NCI-H82 (cell line): ENCODE measurements at places on chromosomes 16 and 17.

DNA sequence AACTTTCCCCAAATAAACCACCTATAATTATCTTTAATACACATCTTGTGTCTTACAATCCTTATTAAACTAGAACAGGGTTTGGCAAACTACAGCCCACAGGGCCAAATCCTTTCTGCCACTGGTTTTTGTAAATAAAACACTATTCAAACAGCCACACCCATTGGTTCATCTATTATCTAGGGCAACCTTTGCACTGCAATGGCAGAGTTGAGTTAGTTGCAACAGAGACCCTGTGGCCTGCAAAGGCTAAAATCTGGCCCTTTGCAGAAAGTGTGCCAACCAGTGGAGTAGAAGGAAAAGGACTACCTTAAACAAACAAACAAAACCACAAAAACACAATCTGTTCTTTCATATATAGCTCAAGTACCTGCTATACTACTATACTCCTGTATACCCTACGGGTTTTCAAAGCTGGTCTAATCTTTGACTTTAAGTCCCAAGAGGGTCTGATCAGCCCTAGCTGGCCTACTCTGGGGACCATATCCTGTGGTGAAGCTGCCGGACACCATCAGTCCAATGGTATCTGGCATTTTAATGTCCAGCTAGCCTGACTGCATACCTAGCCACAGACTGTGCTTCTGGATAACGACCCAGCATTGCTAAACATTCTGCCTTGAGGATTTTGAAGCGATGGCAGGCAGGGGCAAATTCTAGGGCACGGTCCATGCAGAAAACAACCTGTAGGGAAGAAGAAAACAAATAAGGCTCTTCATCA is 23.3 kb downstream of the CNP start:
- DNase-seq: no peak

GRCh38 chr17:7281953-7282751 is 634 bp downstream of the SLC2A4 start:
- peak; percentile 63 for DNase-seq

- DNase-seq: peak; percentile 58
Measured at GRCh38 chr16:57503366-57503765, 17.1 kb upstream of the DOK4 start.

- DNase-seq: no peak
Measured at GRCh38 chr17:48483471-48484131, 47.2 kb downstream of the HOXB1 start.

DNA sequence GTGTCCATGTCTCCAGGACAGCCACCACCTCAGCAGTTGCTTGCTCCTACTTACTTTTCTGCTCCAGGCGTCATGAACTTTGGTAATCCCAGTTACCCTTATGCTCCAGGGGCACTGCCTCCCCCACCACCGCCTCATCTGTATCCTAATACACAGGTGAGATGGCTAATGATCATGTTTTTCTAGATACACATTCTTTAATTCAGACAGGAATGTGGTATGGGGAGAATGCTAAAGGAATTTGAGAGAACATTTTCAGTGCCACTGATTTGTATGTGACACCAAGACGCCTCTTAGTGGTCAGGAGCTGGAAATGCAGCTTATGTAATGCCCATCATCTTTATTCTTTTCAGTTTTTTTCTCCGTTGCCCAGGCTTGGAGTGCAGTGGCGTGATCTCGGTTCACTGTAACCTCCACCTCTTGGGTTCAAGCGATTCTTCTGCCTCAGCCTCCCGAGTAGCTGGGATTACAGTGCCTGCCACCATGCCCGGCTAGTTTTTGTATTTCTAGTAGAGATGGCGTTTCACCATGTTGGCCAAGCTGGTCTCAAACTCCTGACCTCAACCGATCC is 8.9 kb upstream of the RAPGEFL1 start:
- DNase-seq: peak; percentile 72

- DNase-seq: no peak
Measured at GRCh38 chr16:10765772-10766171, 22.1 kb downstream of the NUBP1 start.

GRCh38 chr17:61289408-61290385 is 109.9 kb upstream of the TBX2 start:
- DNase-seq: peak; percentile 83

DNA sequence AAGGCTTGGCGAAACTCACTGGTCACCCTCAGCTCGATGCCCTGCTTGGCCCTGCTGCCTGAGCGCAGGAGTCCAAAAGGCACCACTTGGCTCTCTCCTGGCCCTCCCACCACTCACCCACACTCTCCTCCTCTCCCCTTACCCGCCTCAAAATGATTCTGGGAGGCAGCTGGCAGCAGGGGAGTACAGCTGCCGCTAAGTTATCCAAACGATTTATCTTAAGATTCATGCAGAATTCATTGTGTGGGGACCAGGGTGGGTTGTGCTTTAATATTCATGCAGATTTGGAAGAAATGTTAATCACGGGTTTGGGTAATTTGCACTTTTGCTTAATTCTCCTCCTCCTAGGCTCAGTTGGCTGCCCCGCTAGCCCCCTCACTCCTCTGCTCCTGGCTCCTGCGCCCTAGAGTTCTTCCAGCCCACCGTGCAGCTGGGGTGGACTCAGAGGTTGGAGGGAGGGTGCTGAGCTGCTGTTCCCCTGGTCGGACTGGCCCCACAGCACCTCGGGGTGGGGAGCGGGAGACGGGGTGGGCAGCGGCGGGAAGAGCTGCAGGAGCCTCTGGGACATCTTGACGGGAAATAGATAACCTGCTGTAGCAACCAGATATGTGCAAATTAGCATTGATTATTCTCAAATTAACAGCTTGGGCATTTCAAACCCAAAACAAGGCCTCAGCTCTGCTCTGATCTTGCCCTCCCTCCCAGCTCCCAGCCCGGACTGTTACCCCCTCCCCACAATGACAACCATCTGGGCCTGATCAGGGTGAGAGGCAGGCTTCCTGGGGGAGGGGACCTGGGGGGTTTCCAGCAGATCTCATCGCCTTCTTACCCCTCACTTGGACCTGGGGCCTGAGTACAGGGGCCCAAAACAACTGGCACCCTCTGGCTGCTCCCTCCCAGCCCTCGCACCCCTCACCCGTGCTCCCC is 122.6 kb upstream of the RPL38 start:
- DNase-seq: peak; percentile 56

- no peak for DNase-seq
Measured at GRCh38 chr17:60825351-60825750, 147.7 kb downstream of the BCAS3 start.

DNA sequence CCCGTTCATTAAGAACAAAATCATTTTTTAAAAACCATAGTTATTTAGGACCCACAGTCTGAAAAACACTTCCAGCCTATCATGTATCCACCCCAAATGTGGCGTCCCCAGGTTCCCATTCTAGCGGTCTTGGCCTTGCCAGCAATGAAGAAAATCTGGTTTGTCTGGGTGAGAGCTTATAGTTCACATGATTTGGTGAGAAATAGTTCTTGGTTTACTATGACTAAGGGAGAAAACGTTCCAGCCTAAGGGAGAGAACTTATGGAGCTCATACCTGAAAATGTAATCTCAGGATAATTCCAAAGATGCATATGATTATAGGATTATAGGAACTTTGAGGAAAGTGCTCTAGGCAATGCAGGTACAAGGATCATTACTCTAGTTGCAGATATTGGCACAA is 4.8 kb downstream of the MARVELD3 start:
- no peak for DNase-seq

GRCh38 chr16:2507665-2508064 is 6.1 kb upstream of the ATP6V0C start:
- DNase-seq: no peak

GRCh38 chr17:76841776-76842405 is 26.3 kb upstream of the MGAT5B start:
- DNase-seq: peak; percentile 98

DNA sequence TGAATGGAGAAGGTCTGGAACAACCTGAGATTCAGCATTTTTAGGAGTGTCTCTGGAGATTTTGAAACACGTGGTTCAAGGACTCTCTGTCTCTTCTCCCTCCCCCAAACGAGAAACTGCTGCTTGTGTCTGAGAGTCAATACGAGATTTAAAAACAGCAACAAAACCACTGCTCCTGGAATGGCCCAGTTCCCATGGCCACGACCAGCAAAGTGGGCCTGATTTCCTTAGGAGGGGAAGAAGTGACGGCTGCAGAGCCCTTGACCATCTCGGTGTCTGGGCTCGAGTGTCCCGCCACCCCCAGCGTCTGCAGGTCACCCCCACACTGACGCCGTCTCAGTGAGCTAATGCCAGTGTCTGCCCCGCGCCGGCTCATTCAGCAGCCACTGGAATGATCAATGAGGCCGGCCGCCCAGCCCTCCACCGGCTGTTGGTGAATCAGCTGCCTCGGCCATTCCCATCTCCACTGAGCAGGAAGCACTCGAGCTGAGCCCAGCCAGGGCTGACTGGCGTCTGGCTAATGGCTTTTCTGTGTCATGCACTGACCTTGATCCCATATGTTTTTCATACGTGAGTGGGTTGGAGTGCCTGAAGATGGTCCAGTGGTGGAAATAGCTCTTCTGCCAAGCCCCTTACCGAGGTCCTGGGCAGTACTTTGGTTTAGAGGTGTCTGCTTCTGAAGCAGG is 151.8 kb downstream of the PITPNC1 start:
- DNase-seq: peak; percentile 43

DNA sequence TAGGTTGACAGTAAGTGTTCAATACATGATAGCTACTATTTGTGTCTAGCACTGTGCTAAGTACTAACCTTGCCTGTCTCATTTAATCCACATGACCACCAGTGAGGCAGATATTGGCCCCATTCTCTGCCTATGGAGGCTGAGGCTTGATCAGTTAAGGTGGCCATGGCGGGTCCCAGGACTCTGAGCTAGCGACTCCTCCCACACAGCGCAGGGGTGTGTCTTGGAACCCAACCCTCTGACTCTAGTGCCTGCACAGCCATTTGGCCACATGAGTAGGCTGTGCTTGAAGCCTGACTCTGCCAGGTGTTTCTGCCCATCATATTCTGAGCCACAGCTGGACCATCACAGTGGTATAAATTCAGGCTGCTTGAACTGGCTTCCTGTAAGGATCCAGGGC is 6.4 kb downstream of the NHERF1 start:
- no peak for DNase-seq

- peak; percentile 85 for DNase-seq
Measured at GRCh38 chr17:17568772-17569195, 22.7 kb downstream of the PEMT start.

GRCh38 chr17:8459107-8459506 is 23.4 kb downstream of the NDEL1 start:
- no peak for DNase-seq

DNA sequence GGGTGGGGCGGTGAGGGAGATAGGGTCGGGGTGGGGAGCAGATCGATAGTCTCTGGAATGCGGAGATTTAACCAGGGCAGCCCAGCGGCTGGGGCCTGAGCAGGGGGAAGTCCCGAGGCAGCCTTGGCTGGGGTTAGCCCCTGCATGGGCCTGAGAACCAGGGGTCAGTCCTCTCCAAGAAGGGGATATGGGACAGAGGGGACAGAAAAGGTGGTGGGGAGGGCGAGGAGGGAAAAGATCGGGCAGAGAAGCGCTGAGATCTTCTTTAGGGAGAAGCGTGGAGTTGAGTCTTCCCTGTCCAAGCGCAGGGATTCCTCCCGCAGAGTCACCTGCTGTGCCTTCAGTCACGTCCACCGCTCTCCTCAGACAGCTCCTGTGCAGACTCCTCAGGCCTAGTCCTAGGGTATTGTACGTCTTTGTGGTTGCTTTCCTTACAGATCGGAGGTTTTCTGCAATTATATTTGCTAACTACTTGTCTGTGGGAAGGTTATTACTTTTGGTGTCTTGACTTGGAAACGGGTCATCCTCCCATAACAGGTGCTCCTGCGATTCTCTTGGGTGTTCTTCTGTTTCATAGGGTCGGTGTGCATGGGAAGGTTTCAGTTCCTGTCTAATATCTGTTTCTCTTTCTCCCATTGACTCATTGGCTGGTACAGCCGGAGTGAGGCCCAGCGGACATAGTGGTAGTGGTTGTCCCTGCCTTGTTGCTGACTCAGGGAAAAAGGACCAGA is 952 bp downstream of the CD300A start:
- no peak for DNase-seq

DNA sequence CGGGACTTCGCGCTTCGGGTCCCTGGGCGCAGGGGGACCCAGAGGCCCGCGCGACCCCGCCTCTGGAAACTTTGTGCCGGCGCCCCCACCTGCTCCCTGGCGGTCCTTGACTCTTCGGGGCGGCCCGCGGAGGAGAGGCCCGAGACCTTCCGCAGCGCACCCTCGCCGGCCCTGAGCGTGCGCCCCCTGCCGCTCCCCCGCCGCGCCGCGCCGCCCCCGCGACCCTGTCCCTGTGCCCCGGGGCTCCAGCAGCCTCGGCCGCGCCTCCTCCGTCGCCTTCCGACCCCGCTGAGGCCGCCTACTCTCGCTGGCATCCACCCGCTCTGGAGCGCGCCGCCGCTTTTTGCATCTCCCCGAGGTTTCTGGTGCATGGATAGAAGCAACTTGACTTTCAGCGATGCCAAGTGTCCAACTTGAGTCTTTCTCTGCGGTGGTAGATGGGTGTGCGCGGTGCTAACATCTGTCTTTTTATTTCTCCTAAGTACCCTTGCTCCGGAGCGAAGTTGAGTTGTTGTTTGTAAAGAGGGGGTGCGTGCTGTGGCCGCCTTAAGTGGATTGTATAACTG is 414 bp downstream of the DUSP14 start:
- peak; percentile 83 for DNase-seq

- DNase-seq: no peak
Measured at GRCh38 chr16:85578599-85578948, 34.5 kb upstream of the GSE1 start.

- DNase-seq: no peak
Measured at GRCh38 chr16:2039274-2040031, 8.2 kb downstream of the NTHL1 start.

- peak; percentile 96 for DNase-seq
Measured at GRCh38 chr17:50372758-50373556, at the start of the genes EME1 and MRPL27. EME1 (plus strand) TSS chr17:50373229; CDS start chr17:50375209, 1,980 bp downstream. MRPL27 (minus strand) TSS chr17:50373184; CDS start chr17:50373170, 14 bp downstream.

- no peak for DNase-seq
Measured at GRCh38 chr17:82933911-82934310, 94.1 kb upstream of the ZNF750 start.
